Smooth muscle cell of the brain vasculature (primary cell): ENCODE measurements at places on chromosomes 2 and 18.
A peak's percentile ranks its signal among the peaks of the same experiment; 100 is the strongest.

GRCh38 chr2:64212346-64212745 is 68.1 kb upstream of the PELI1 start:
- no peak for DNase-seq

- no peak for DNase-seq
Observed at GRCh38 chr2:230937362-230937761, 12.3 kb upstream of the GPR55 start.

GRCh38 chr2:64406407-64406774 is 47.6 kb upstream of the LGALSL start:
- DNase-seq = no peak

DNA sequence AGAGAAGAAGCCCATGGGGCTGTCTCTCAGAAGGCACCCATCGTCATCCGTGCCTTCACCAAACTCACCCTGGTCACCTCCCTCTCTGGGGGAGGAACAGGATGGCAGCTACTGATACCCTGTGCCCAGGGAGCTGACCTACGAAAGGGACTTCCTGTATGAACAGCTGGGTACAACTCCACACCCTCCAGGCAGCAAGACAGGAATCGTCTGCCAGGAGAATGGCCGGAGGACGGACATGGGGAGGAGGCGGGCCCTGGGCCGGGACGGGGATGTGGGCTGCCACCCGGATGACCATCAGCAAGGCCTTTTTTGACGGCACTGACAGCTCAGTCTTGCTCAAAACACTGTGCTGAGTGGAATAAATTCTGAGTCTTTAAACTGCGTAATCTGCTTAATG is 243.6 kb downstream of the HDAC4 start:
- DNase-seq = no peak

GRCh38 chr18:47868744-47869143 is 61.7 kb downstream of the SMAD2 start:
- DNase-seq = no peak

DNA sequence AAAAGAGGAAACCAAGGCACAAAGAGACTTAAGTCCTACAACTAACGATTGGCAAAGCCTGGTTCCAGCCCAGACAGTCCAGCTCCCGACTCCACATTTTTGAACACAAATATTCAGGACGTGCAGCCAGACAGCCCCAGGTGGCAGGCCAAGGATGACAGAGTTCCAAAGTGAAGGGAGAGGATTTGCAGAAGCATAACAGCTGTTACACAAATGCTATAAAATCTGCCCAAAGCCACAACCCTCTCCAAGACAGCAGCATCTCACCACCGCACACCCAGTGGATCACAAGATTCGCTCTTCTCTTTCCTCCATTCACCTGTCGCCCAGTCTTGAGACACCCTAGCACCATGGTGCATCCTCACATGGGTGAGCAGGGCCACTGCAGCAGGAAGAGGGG is 227.1 kb upstream of the ID2 start:
- DNase-seq = no peak

GRCh38 chr2:233173115-233173514 is 78.4 kb upstream of the ATG16L1 start:
- no peak for DNase-seq

- no peak for DNase-seq
Observed at GRCh38 chr2:17747684-17748452, 5.7 kb downstream of the SMC6 start.

GRCh38 chr2:221569871-221570270 is 2.2 kb downstream of the EPHA4 start:
- DNase-seq = no peak

DNA sequence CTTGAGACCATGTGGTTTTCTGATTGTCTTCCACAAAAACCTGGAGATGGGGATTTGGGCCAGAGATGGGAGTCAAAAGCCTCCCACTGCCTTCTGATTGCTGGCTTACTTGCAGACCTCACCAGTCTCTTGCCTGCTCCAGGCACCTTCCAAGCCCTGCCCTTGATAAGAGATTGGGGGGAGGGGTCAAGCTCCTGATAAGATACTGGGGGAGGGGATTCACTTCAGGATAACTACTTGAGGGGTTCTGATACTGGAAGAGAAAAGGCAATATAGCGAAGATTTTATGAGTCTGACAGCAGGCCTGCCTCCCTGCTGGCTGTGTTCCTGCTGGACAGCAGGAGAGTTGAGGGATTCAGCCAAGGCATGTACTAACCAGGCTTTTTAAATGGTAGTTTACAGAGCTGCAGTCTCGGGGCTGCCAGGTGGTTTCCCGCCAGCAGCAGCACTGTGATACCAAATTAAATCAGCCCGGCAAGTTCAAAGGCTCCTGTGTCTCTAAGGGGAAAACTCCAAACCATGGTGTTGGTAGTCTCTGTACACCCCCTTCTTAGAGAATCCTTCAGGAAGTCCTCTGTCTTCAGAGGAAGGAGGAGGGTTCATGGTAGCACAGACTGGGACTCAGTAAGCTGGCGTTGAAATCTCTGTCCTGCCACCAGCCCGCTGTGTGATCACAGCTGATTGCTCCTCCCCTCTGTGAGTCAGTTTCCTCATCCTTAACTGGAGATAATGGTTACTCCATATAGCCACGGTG is 58.3 kb downstream of the FBXO36 start:
- peak; percentile 37 for DNase-seq

DNA sequence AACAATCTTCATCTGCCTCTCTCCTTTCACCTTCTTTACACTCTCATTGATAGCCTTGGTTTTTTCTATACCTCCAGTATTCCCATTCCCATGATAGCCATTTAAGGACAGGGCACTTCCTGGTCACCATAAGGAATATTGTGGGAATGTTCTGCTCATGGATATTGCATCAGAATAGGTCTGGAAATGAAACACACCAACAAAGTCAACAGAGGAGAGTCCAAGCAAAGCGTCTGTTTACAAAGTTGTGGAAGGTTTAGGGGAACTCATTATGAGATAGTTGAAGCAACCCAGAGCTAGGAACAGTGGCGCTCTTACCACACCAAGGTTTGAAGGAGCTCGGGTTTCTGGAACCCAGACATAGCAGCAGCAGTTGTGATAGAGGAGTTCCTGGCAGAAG is 150.3 kb upstream of the TNP1 start:
- DNase-seq = no peak

DNA sequence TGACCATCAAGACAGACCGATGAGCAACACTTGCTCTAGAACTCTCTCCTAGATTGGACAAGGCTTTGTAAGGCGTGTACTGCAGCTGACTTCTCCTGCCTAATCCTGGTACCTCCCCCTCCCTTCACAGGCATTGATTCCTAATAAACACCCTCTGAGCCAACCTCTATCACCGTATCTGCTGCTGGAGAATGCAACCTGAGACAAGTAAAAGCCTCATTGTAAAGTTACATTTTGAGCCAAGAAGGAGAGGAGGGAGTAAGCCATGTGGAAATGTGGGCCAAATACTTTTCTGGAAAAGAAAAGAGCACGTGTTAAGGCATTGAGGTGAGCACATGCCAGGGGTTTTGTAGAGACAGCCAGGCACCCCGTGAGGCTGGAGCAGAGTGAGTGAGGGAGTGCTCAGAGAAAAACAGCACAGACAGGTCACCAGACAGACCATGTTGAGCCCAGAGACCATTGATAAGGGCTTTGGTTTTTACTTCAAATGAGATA is 2.6 kb upstream of the WDFY1 start:
- no peak for DNase-seq

DNA sequence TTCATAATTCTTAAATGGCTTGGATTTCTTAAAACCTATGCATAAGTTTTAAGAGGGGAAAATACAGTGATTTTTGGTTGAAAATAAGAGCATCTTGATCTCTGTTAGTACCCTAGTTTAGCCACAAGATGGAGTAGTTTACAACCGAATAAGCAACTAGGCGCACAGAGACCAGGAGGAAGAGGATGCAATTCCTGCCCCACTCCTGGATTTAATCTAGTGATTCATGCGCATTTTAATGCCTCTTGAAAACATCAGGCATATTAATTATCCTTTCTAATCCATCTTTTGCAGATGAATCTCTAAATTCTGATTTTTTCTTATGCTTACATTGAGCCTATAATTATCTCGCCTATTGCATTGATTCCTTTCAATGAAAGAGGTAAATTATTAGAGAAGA is 76.7 kb downstream of the MRPS9 start:
- DNase-seq = peak; percentile 26

DNA sequence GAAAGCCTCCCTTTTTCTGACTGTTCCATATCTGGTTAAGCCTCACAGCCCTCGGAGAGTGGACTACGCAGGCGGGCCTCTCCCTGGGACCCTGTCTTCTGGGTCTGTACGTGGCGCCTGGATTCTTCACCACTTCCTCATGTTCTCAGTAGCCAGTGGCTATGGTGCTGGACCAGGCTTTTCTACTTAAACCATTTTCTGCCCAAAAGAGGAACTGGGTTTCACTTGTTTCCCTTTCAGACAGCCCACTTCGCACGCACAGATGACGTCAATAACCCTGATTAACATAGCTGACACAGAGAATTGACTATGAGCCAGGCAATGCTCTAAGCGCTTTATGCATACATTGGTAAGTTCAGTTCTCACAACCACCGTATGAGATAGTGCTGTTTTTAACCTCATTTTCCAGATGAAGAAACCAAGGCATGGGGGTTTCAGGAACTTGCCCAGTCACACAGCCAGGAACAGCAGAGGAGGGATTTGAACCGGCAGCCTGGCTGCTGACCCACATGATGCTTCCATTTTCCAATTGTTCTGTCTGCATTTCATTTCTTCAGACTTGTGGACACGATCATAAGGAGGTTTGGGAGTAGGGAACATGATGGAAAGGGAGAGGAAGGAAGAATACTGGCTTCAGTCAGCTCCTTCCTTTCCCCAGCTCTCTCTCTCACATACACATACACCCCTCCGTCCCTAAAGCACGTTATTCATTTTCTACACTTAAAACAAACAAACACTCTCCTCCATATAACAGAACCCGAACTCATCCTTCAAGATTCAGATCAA is 41.7 kb downstream of the MYOM1 start:
- no peak for DNase-seq

DNA sequence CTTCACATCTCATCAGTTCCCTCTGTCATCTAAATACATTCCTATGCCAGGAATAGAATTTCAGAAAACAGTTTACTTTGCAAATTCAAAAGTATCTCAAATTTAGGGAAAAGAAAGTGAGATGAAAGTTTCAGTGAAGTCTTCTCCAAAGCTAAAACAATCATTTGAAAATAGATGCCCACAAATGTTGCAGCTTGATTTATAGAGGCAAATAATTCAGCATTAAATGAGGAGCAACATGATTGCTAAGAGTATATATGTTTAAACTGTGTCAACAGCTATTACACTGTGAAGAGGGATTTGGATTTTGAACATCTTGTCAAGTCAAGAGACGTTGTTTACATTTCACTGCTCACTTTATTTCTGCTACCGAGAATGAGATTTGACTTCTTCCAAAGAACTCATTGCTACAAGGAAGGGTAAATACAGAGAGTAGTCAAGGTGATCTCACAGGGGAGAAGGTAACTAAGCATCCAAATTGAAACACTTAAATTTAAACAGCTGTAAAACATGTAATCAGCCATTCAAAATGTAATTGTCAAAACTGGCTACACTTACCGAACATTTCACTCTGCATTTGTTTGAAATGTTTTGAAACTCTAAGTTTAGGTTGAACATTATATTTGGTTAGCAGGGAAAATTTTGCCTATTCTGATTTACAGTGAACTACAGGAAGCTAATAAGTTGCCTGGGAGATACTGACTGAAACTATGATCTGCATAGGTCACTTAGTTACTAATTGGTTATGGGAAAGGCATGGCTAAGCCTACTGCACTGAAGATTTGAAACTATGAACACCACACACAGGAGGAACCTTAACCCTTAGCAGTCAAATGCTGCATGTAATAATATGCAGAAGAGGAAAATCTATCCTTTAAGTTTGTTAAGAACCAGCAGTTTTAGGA is 33.2 kb upstream of the GALNT3 start:
- DNase-seq = no peak

DNA sequence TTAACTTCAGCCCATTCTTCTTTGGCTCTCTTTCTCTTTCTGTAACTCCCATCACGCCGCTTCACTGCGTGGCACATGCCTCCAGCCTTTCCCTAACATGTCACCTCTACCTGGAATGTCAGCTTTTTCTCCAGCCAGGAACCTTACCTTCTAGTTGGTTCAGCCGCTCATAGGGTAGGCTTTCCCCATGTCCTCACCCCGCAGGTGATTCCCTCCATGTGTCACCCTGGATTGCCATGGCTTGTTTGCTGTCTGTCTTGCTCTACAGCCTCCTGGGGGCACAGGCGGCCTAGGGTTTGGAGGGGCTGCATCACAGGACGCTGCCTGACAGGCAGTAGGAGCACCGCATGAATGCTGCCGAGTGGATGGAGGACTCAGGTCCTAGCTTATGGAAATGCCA is 39.2 kb downstream of the ARHGEF4 start:
- no peak for DNase-seq

DNA sequence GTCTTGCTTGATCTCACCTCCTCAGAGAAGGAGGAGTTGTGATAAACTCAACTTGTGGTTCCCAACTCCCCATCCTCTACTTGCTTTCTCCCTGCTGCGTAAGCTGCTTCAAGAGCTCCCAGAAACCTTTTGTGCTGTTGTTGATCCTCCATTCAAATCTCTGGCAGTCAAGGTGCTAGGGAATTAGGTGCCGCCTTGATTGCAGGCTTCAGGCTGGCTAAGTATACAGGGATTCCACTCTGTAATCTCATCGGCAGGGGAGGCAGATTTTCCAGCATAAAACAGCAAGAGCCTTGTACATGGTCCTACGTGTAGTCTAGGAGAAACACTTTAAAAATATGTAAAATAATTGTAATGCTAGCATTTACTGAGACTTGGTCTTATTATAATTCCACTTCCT is 116.2 kb upstream of the DDX18 start:
- no peak for DNase-seq

DNA sequence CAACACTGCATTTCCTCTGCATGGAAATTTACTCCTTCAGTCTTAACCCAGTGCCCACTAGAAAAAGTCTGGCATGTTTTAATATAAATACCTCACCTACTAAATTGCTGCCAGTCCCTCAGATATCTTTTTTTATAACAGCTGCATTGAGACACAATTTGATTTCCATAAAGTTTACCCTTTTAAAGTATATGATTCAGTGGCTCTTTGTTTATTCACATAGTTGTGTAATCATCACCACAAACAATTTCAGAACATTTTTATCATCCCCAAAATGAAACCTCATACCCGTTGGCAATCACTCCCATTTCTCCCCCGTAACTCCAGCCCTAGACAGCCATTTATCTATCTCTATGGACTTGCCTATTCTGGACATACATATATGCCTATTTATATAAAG is 17.0 kb upstream of the FRZB start:
- DNase-seq = no peak
